ENCODE measurements at places on chromosomes 3 and 15.

GRCh38 chr15:74384881-74385643, 17.6 kb upstream of the CYP11A1 start:
- DNase-seq, result no peak

DNA sequence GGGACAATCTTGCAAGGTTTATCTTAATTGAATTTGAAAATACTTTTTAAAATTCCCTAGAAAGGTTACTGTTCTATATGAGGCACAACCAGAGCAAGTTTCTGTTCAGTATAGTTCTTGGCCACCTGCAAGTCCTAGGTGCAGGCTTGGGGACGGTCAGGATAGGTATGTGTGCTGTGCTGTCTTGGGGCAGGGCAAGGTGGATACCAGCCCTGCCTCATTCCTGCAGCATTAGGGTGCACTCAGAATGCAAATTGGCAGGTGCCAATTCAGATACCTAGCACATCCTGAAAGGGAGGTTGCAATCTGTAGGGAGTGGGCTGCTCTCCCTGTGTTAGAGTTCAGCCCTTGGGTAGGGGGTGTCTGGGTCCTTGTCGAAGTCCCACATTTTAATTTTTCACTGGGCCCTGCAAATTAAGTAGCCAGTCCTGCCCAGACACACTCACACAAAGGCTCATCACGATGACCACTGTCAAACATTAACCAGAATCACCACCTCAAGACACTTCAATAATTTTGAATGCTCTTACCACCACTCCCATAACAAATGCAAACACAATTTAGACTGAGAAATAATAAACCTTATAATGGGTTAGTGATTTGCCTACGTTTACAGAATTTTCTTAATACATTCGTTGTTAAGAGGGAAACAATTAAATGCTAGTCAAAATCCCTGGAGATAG, 838.0 kb upstream of the NR2F2 start:
- no peak for DNase-seq

GRCh38 chr3:90039994-90040393, 932.6 kb downstream of the EPHA3 start:
- DNase-seq, result no peak

DNA sequence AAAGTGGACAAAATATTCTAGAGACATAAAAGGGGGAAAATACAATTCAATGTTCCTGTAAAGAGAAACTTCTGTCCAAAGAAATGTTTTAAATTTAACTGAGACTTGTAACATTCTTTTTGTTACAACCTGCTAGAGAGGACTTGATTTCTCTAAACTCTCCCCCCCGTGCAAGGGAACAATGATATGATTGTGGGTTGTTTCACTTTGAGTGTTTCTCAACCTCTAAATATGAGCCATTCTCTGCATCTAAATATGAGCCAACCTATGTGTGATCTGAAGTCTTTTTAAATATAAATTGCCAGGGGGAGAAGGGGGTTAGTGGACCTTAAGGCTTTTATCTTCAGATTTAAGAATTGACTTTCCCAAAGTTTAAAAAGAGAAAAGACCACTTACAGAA, 14.6 kb downstream of the ZNF860 start:
- no peak for DNase-seq
